ENCODE measurements at places on chromosomes 2 and 18.
A peak's percentile ranks its signal among the peaks of the same experiment; 100 is the strongest.

GRCh38 chr2:169540146-169540545 is 30.6 kb downstream of the KLHL41 start:
- no peak for DNase-seq

- DNase-seq, result peak; percentile 76
These were observed 152.3 kb upstream of the MMADHC start for GRCh38 chr2:149739883-149740265.

GRCh38 chr2:100653449-100654035 is 90.7 kb downstream of the PDCL3 start:
- no peak for DNase-seq

DNA sequence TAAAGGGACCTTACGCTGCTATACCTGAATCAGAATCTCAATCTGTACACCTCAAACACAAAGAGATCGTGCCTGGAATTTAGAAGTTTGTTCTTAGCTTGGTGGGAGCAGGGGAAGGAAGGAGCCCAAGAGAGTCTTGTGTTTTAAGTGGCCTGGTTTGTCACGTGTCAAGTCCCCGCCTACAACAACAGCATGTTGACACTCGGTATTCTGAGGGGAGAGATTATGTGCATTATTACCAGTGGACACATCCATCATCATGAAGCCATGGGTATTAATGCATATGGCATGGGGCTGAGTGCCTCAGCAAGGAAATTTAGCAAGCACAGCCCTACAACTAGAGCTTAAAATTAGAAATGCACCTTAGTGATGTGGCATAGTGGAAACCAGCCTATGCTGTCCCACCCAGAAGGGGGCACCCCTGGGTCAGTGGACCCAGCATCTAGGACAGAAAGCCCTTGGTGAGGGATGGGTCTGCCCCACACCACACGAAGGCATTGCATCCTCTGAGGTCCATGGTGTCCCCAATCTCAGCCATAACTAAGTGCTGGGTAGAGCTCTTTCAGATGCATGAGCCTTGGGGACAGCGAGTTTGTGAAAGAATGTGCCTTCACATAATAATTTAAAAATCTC is 138.7 kb downstream of the MGAT5 start:
- DNase-seq, result no peak

DNA sequence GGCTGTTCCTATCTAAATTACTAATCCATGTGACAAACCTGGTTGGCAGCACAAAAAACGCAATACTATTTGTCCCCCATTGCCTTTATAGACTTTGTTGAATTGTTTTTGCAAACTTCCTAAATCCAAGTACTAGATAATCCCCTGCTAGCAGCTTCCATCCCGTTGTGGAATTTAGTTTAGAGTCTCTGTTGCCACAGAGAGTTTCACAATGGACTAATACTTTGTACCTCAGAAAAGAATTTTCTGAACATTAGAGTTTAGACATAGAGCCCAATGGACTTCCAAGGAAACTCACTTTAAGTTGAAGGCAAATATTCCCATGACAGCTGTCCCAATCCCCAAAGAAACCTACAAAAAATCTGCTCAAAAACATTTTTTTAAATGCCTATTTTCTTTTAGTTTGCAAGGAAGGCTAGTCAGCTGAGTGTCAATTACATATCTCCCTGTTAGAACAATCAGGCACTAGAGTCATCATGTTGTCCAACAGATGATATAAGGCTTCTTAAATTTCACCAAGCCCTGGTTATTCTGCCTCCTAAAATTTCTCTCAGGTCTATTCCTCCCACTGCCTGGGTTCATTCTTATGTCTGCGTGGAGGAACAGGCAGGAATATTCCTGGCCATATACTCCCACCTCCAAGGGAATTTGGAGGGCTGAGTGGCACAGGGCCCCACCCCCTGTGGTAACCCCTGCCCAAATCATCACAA is 27.2 kb downstream of the RNF152 start:
- no peak for DNase-seq
